Stimulated activated CD4-positive, alpha-beta T cell treated with anti-CD3 and anti-CD28 coated beads, TNF-alpha, amount 100 ng/mL, for 4 hours (primary cell): ENCODE measurements at places on chromosomes 2 and 18.

GRCh38 chr2:95375532-95376150 lies 26.9 kb upstream of the FAHD2A start:
- no peak for DNase-seq

GRCh38 chr2:29526587-29527586 lies 394.5 kb downstream of the ALK start:
- no peak for DNase-seq

- DNase-seq, result no peak
These were observed 121.8 kb downstream of the SPHKAP start for GRCh38 chr2:228059735-228060134.

DNA sequence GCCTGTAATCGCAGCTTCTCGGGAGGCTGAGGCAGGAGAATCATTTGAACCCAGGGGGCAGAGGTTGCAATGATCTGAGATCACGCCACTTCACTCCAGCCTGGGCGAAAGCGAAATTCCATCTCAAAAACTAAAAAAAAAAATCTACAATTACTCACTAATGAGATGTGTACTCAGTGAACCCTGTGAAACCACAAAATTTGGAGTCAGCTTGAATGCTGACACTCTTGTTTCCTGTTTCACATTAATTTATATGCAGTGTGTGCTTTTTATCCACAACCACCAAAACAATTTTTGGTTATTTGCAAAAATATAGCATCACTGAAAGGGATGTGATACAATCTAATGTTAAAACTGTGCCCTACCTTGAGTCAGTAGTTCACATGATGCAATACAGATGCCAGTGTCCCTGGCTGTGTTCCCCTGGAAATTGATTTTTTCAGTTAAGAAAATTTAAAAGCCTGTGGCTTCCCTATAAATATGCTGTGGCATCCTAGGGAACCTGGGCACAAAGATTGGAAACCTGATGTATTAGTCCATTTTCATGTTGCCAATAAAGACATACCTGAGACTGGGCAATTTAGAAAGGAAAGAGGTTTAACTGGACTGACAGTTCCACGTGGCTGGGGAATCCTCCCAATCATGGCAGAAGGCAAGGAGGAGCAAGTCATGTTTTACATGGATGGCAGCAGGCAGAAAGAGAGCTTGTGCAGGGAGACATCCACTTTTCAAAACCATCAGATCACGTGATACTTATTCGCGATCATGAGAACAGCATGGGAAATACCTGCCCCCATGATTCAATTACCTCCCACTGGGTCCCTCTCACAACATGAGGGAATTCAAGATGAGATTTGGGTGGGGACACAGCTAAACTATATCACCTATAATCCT lies 337.5 kb upstream of the NT5C1B start:
- no peak for DNase-seq

- no peak for DNase-seq
These were observed 42.4 kb downstream of the LRRFIP1 start for GRCh38 chr2:237669628-237670392.

- DNase-seq, result no peak
These were observed 72.2 kb upstream of the SLC4A10 start for GRCh38 chr2:161552015-161552414.

DNA sequence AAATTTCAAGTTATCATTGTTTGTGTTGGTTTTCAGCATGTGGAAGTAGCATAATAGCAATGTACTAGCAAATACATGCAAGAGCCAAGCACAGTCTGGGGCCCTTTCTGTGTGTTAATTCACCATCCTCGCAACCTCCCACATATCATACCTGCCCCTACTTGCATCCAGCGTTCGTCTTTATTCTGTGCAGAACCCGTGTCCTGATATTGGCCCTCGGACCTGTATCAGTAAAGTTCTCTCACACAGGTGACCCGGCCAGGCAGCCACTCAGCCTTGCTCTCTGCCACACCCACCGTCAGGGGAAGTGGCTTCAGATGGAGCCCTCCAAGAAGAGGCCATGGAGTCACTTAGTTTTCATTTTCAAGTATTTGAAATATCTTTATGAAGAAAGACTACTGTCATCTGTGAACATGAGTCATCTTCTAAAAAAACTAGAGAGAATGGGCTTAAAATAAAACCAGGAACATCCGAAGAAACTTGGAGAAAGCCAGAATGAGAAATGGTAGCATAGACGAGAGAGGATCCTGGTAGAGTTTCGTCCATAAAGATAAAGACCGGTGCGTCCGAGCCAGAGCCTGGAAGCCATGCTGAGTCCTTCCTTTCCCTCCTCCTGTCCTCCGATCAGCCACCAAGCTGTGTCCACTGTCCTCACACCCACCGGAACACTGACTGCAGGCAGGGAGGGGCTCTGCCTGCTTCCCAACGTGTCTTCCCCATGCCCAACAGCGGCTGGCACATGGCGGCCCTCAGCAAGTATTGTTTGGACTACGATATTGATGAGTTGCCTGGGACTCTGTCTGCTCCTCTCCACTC lies 57.3 kb upstream of the RPL31 start:
- DNase-seq, result no peak

GRCh38 chr2:104140361-104140760 lies 713.6 kb upstream of the POU3F3 start:
- DNase-seq, result no peak

DNA sequence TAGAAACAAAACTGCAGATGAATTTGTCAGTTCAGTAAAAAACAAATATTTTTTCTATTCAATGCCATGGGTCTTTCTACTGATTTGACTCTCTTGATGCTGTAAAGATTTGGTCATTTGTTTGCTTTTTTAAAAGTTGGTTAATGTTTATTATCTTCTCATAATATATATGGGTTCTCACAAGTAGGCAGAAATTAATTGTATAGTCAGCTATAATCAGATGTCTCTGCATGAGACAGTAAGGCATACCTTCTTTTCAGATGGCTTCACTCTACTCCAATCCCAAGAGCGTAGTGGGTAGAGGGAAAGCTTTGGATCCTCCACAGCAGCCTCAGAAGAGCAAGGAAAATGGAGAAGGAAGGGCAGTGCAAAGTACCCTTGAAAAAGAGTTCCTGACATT lies 1202.9 kb upstream of the CELF4 start:
- DNase-seq, result no peak

DNA sequence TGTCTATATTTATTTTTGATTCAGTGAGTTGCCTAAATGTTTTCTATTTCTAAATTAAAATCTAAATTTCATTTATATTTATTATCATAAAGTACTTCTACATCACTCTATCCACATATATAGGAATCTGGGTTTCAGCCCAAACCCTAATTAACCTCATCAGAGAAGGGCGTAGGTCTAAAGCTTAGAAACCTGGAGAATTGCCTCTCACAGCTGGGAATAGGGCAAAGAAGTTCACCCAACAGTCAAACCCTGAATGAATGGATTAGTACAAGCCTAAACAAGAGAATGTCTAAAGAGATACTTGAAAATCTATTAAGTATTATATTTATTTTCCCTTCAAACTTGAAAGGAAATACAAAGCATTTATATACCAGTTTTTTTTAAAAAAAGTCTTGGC lies 26.2 kb downstream of the TFPI start:
- DNase-seq, result no peak

DNA sequence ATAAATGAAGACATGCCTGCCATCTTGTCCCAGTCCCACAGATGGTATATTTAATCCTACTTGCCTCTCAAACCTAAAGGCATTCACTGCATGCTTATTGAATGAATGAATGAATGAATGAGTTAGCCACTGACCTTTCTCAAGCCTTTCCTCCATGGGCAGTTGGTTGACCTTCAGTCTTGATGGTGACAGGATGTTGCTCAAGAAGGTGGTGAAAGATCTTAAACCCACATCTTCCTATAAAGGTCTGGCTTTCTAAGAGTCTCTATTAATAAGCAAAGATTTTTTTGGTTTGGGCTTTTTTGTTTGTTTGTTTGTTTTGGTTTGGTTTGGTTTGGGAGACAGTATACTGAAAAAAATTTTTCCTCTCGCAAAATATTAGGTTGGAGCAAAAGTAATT lies 41.7 kb downstream of the KIAA2012 start:
- no peak for DNase-seq

GRCh38 chr2:180679693-180680092 lies 300.7 kb upstream of the UBE2E3 start:
- DNase-seq, result no peak

GRCh38 chr18:2173486-2173885 lies 397.8 kb downstream of the METTL4 start:
- no peak for DNase-seq

DNA sequence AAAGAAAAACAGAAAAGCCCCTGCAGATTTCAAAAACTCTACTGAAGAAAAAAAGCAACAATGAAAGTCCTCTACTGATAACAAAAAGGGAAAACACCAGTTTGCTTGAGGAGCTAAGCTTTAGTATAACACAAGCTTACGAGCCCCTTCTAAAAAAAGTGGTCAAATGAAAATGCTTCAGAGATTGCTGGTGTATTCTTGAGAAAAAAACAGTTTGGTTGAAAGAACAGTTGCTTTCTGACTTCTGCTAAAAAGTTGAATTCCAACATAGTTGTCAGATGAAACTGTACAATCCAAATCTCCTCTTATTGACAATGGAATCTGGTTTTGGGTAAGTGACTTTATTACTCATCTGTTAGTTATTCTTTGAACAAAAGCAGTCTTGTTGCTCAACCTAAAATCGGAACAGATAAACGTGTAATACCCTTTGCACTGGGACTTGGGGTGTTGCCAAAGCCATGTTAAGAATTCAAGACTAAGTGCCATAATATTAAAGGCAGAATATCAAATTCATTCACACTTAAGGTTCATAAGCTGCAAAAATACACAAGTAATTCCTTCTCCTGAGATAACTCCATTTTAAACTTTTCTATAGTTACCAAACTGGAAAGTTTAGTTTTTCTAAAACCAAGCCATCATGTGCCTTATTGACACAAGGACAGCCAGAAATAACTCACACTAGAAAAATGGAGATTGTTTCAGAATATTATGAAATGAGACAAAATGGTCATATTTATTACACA lies 45.3 kb upstream of the SPAG16 start:
- DNase-seq, result no peak

GRCh38 chr2:202148515-202149154 lies 75.6 kb downstream of the KIAA2012 start:
- no peak for DNase-seq

- no peak for DNase-seq
These were observed 1.1 kb downstream of the GLI2 start for GRCh38 chr2:120736624-120737339.

DNA sequence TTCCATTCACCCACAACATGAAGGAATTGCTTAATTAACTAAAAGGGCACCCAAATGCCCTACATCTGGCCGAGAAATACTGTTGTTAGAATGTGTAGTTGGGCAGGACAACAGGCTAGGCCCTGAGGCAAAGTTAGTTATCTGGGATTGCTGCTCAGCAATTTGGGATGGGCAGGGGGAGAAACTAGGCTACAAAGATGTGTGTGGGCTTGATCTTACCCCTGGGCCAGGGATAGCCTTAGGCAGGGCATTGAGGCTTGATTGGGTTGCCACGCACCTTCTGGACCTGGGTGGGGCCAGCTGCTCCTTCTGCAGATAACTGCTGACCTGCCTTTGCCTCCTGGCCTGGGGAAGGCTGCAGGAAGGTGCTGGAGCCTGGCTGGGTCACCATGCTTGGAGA lies 9.4 kb downstream of the IL18RAP start:
- no peak for DNase-seq

GRCh38 chr2:15354596-15355366 lies 206.4 kb downstream of the NBAS start:
- DNase-seq, result no peak

- no peak for DNase-seq
These were observed 3.5 kb downstream of the CRIM1 start for GRCh38 chr2:36359067-36359466.

DNA sequence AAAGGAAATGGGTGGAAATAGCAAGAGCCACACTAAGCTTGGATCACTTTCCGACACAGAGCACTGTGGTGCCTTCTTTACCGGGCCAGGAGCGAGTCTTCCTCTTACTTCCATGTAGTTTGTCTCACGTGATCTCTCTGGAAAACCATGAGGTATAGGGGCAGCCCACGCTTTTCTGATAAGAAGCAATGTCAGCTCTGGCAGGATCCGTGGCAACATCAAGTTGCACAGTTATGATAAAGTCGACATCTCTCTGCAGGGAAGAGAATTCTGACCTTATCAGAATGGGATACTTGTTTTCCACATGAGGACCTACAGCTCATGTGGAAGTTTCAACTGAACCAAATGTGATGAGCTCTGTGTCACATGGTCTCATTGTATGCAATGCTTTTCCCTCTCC lies 29.5 kb downstream of the MSGN1 start:
- DNase-seq, result no peak

DNA sequence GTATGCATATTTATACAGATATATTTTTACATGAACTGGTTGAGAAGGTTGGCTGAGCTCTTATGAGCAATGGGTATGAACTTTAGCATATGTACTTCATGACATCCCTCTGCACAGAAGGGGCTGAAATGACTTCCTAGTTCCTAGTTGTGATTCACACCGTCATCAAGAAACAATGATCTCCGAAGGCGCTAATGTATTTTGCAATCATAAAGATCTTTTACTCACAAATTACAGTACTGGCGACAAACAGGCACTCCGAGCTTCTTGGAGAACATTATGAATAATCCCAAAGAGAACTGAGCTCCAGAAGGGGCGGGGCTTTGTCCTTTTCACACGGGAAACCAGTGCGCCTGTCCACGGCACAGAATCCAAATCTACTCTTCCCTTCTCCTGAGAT lies 18.1 kb downstream of the BCL2 start:
- no peak for DNase-seq

DNA sequence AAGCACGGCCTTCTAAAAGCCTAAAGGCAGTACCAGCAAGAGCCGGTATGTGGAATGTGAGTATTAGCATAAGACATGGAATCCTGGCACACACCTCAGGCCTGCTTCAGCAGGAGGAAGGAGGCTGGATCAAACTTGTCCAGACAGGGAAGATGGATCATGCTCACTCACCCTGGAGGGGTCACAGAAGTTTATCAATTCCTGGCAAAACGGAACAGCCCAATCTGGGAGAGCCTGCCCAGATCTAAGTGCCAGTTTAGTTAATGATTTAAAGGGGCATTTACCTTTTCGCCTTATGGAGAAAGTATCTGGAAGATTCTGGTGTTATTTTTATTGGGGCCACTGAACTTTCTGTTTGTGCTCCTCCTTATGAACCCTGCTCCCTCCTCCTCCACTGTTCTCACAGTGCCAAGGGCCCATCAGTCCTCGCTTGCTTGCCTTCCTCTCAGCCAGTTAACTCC lies 58.3 kb upstream of the NFE2L2 start:
- DNase-seq, result no peak

DNA sequence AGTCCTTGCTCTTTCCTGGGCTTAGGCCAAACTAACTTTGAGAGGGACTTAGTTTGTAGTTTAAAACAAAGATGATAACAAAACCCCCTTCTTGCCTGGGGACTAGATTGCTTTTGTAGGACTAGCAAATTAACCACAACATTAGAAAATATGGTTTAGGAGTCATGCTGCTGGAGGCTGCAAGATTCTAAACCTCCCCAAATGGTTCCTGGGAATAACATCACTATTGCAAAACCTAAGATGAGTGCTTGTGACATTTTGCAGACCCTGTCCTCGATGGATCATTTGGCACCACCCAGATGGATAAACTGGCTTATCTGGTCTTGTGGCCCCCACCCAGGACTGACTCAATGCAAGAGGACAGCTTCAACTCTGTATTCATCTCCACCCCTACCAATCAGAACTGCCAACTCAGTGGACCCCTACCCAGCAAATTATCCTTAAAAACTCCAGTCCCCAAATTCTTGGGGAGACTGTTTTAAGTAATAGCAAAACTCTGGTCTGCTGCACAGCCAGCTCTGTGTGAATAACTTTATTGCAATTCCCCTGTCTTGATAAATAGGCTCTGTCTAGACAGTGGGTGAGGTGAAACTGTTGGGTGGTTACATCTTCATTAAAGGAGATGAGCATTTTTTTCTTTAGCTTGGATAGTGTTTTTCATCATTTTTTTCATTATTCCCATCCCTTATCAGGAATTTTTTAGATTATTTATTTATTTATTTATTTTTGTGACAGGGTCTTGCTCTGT lies 58.9 kb downstream of the SPTBN1 start:
- no peak for DNase-seq
